Retina (tissue), 1 donor: ENCODE measurements at places on chromosomes 3 and 15.

- peak; percentile 81 for DNase-seq
Observed at GRCh38 chr3:9915254-9916141, 1.4 kb upstream of the IL17RC start.

- DNase-seq, result no peak
Observed at GRCh38 chr3:146078031-146078430, 83.0 kb downstream of the PLOD2 start.

- DNase-seq, result no peak
Observed at GRCh38 chr3:107913701-107914100, 177.1 kb downstream of the CD47 start.

GRCh38 chr3:1214933-1215332, 122.1 kb downstream of the CNTN6 start:
- no peak for DNase-seq

DNA sequence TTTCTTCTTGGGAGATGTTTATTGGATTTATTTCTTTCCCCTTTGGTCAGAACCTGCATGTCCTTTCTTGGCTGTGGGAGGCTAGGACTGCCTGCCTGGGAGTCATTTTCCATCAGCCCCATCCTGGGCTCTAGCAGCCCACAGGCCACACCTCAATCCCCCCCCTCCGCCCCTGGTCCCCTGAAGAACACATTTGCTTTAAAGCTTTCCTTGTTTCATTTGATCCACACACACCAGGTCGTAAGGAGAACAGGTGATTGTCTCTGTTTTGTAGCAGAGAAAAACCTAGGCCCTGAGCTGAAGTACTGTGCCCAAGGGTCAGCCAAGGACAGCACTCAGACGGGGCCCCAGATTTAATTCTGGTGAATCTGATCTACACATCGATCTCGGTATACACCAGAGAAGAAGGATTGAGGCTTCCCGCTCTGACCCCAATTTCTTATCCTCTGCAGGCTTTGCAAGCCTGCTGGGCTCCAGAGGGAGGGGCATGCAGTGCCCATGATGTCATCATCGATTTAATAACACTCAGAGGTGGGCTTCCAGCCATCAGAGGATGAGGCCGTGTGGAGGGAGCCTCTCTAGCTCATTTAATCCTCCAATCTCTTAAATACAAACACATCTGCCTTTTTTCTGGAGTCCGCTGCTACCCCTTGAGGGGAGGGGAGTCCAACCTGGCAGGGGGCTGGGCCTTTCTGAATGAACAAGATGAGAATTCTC, 1.7 kb upstream of the CLN6 start:
- DNase-seq, result peak; percentile 70

DNA sequence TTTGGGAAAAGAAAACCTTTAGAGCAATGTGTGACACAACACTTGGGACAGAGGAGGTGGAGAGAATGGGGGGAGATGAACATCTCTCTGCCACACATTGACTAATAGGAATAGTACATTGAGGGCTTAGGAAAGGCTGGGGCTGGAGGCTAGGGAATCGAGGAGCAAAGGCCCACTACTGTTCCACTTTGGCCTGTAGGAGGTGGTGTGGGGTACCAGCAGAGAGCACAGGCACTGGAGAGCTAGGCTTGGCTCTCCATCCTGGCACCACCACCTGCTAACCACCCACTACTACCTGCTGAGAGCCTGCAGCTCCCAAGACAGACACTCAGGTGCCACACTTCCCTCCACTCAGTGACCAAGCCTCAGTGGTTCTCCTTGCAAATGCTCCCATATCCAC, 19.4 kb downstream of the CCDC32 start:
- no peak for DNase-seq

DNA sequence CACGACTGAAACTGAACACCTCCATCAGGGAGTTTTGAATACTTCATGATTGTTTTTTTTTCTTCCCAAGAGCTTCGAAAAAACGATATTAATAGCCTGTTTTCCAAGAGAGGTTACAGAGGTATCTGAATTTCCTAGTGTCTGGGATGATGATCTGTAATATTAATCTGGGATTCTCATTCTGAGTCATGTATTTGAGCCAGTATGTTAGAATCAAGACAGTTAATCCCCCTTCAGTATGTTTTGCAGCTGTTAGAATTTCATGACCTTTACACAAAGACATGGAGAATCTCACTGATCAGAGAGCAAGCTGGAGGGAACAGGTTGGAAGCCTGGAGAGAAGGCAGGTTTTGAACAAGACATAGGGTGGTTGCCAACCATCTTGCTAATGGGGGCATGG, 234.5 kb upstream of the GAP43 start:
- no peak for DNase-seq

DNA sequence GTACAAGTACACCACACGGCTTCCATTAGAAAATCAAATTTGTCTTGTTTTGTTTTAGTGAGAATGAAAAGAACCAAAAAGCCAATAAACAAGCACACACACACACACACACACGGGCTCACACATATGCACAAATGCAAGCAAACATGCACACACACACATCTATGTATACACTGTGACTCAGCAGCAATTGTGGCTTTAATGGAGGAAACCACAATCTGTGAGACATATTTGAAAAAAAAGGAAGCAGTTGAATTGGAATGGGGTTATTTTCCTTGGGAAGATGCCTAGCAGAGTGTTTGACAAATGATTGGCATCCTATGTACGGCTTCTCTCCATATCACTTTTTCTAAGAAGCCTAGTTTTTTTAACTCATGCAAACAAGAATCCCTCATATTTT, 201.1 kb upstream of the ARRDC4 start:
- no peak for DNase-seq

DNA sequence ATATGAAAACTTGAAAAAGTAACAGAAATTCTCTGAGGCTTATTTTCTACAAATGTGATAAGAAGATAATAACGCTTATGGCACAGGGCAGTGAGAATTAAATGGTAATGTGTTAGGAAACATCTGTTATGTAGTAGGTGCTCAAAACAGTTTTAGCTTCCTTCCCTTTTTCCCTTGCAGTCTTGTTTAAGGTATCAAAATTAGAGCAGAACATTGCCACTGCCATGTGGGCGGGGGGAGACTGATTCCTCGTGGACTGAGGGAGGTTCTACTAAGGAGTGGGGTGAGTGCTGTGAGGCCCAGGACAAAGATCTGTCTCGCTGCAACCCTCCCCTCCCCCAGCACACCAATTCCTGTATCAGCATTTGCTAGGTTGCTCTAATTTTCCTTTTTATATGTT, 702.4 kb downstream of the TUSC7 start:
- DNase-seq, result no peak

DNA sequence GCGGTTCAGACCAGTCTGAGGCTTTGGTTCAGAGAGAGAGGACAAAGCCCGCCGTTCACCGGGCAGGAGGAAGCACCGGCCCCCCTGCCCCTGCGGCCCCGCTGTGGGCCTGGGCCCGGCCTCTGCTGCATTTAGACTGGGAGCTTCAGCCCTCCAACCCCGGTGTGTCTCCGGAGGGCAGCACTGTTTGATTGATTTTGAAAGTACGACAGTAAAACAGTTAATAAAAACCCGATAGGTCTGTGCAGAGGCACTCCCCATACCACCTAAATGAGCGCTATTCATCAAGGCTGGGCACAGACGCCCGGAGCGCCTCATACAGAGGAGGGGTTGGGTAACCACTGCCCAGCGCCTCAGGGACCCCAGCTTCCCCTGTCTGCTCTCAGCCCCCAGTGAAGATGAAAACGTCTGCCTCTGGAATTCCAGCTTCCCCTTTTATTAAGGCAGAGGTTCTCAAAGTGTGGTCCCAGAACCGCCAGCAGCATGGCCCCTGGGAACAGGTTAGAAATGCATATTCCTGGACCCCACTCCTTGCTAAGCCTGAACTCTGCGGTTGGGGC, 256.7 kb upstream of the TLE3 start:
- DNase-seq, result peak; percentile 44

DNA sequence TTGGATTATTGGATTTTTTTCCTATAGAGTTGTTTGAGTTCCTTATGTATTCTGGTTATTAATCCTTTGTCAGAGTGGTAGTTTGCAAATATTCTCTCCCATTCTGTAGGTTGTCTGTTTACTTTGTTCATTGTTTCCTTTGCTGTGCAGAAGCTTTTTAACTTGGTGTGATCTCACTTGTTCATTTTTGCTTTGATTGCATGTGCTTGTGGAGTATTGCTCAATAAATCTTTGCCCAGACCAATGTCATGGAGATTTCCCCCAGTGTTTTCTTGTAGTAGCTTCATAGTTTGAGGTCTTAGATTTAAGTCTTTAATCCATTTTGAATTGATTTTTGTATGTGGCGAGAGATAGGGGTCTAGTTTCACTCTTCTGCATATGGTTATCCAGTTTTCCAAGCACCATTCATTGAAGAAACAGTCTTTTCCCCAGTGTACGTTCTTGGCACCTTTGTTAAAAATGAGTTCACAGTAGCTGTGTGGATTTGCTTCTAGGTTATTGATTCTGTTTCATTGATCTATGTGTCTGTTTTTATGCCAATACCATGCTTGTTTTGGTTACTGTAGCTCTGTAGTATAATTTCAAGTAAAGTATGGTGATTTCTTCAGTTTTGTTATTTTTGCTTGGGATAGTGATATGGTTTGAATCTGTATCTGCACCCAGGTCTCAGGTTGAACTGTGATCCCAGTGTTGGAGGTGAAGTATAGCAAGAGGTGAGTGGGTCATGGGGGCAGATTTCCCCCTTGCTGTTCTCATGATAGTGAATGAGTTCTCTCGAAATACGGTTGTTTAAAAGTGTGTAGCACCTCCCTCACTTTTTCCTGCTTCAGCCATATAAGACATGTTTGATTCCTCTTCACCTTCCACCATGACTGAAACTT, 46.1 kb upstream of the TNFSF10 start:
- DNase-seq, result no peak

DNA sequence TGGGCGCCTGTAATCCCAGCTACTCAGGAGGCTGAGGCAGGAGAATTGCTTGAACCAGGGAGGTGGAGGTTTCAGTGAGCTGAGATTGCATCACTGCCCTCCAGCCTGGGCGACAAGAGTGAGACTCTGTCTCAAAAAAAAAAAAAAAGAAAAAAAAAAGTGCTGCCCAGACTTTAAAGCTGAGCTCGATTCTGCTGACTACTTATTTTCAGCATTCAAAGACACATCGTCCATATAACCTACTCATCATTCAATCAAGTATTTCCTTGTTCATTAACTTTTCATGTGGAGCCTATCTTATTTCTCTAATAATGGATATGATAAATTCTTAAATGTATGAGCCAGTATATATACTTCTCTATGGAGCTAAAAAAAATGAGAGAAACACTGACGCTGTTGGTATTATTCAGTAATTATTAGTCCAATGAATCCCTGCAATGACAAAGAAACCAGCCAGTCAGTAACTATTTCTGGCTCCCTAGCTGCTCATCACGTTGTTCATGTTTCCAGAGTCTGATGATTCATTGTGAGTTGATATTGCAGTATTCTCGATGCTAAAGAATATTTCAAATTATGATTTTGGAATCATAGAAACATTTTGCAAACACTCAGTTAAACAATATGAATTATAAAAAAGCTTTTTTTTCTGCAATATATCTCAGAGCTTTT, 111.9 kb downstream of the RAP2B start:
- DNase-seq, result no peak

DNA sequence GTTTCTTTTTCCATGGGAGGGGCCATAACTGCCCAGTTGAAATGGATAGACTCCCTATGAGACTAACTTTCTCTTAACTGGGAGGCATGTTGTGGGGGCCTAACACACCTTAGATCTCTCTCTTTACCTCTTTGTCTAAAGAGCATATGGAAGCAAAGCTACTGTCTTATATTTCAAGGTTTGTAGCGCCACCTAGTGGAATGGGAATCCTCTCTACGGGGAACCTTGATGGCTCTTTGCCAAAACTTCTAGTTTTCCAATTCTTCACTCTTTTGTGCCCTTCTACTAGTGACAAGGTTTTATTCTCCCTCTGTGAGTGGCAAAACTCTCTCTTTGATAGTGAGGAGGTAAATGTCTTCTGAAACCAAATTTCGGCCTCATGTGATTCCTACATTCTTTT, 1030.4 kb upstream of the CADM2 start:
- DNase-seq, result no peak

DNA sequence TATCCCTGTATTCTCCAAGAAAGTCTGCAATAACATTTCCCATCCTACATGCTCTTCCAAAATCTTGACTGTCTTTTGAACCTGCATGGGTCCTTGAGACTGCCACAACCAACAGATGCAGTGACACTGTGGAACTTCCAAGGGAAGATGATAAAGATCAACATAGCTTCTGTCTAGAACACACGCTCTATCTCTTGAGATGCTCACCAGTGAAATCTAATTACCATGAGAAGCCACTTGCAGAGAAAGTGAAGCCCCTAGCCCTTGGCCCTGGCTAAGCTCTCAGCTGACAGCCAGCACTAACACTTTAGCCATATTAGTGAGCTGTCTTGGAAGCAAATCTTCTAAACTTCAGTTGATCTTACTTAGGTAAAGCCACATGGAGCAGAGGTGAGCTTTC, 36.6 kb downstream of the EOMES start:
- DNase-seq, result no peak

DNA sequence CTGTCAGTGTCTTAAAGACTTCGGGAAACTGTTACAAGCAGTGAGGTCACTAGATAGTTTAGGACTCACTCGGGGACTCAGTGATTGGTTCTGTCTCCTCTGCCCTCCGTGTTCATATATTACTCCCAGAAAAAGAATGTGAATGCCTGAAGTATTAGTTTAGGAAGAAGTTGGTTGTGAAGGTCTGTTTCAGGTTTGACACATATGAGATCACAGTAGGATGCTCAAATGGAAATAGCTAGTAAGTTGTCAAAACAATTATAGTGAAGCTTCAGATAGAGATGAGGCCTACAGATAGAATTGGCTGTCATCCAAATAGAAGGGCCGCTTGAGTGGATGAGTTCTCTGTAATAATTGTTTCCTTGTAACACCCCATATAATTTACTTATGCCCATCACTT, 172.6 kb downstream of the PLCL2 start:
- peak; percentile 27 for DNase-seq

- DNase-seq, result no peak
Observed at GRCh38 chr15:39156166-39156565, 424.7 kb upstream of the THBS1 start.

DNA sequence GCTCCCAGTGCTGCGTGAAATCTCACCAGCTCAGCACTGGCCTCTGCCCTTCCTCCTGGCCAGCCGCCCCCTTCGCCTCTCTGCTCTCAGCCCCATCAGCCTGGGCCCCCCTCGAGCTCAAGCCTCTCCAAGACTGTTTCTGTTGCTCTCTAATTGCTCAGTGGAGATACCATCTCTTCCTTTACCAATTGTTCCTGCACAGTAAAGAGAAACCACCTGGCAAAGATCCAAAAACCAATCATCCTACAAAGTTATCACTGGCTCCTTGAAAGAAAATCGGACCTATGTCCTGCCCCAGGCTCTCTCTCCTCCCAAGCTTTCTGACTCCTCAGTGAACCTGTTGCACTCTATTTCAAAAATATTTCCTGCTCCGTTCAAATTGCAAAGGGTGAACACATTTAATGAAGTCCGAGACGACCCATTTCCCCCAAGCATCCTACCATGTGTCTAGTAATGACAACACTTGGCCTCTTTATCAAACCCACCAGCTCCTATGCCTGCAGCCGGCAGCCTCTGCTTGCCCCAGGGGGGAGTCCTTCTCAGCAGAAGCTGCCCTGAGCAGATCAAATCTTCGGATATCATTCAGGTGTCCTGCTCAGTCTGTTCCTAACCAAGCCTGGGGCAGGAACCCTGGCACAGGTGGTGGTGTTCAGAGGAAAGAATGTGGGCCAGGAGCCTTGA, 53.7 kb upstream of the FAM174B start:
- DNase-seq, result no peak

GRCh38 chr3:140349938-140350337, 327.9 kb upstream of the TRIM42 start:
- no peak for DNase-seq
